ENCODE measurements at places on chromosomes 13 and 19.

- DNase-seq: no peak
Measured at GRCh38 chr13:104750377-104750776, 1684.2 kb upstream of the SLC10A2 start.

DNA sequence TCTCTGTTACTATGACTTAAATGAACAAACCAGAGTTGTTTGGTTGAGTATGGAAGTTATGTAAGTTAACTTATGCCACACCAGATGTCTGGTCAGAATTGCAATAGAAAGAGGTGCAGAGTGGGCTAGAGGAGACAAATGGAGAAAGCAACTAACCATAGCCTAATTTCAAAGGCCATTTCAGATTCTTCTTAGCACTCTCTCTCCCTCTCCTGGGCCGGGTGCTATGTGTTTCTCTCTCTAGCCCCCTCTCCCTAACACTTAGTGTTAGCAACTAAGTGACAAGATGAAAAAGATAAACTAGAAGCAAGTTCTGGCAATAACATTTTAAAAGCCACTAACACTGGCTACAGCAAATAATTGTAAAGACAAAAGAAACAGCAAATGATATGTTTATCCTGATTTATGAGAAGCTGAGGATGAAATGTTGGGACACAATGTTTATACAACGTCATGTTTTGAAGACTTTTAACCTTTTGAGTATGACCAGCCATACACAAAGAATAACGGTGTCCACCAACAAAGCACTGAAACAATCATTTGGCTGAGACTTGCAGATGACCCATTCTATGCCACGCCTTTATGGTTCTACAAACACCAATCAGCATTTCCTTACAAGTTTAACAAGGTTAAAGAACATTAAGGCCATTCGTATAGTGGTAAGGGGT, 18.6 kb downstream of the SERPINE3 start:
- no peak for DNase-seq

DNA sequence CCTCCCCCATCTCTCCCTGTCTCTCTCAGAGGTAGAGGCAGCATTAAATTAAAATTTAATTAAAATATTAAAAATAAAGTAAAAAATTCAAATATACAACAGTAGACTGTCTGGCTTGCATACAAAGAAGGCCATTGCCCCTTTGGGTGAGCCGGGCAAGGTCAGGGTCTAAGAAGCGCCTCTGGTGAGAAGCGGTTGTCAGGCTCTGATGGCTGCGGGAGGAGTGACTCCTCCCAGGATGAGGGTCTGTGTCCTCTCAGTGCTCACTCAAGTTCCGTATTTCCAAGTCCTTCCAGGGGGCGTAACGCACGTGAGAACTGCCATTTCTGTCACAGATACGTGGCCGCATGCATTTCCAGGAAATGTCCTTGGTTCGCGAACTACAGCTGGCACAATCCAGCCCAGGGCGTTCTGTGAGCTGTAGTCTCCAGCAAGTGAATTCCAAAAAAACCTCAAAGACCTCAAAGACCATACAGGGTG, 737 bp upstream of the ZNF181 start:
- no peak for DNase-seq

DNA sequence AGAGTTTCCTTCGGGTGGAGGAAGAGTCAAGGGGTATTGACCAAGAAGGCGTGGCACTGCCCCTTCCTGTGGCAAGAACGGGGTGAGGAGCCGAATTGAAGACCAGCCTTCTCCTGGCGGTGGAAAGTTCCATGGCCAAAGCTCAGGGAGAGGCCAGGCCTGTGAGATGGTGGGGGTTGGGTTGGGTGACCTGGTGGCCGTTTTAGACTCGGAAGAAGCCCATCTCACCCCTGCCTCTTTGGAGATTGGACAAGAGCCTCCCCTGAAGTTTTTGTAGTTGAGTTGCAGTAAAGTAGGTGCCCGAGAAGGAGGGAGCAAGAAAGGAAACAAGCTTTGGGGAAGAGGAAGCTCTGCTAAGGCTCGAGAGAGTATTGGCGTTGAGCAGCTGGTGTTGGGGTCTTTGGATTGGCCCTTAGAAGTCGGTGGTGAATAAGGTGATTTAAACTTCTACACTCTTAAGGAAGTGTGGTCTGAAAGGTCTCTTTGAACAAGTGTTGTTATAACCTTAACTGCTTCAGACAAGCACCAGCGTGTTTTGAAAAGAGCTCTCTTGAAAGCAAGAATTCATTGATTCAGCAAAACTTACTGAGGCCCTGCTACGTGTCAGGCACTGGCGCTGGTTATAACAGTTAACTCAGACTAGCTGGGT, 964 bp downstream of the SPINT2 start:
- DNase-seq: no peak

DNA sequence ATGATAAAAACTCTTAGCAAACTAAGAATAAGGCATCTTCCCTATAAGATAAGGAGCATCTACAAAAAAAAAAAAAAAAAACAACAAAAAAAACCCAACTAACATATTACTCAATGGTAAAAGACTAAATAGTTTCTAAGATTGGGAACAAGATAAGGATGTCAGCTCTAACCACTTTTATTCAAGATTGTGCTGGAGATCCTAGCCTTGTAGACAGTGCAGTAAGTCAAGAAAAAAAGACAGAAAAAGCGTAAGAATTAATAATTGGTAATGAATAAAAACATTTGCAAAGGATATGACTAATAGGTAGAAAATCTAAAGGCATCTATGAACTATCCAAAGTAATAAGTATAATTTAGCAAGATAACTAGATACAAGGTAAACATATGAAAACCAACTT, 33.0 kb downstream of the ZIC2 start:
- no peak for DNase-seq

DNA sequence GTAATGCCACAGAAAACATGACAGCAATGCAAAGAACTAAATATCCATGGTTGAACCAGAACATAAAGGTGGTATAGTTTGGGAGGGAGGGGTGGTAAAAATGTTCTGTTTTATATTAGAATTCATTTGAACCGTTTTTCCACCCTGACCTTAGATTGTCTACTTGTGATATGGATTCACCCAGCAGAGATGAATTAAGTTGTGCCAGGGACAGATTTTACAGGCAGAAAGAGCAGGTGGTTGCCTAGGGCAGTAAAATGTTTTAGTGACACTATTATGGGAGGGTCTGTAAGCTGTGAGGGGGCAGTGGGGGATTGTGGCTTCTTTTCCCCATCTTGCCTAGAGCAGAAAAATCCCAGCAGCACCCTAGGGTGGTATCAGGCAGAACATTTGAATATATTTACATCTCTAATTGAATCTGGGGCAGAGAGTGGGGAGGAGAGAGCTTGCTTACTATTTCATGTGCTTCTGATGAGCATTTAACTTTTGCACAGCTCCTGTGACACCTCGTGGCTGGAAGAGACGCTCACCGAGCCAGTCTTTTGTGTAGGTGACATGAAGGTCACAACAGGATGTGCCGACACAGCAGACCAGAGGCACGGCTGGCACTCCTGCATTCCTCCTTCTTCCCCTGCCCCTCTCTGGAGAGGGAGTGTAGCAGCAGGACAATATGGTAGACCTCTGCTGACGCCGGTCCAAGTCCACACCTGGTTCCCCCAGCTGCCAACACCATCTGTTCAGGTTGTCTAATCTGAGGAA, 452.3 kb downstream of the IRS2 start:
- no peak for DNase-seq

GRCh38 chr13:27161980-27162379, 9.6 kb downstream of the USP12 start:
- DNase-seq: no peak

DNA sequence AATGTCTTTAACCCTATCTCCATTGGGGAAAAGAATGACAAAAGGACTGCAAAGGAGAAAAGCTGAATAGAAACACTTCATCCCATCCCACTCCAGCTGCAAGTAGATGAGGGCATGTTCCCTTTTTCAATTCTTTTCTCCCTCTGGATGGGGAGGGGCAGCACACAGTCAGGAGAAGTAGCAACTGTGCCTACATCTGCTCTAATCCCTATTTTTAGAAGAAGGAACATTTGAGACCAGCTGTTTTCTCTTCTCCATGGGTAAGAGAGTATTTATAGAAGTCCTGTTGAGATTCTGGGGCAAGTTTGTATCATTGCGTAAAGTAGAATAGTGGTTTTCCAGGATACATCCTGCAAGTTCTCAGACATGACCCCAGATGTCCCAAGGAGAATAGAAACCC, 9.3 kb upstream of the GTF3A start:
- no peak for DNase-seq

DNA sequence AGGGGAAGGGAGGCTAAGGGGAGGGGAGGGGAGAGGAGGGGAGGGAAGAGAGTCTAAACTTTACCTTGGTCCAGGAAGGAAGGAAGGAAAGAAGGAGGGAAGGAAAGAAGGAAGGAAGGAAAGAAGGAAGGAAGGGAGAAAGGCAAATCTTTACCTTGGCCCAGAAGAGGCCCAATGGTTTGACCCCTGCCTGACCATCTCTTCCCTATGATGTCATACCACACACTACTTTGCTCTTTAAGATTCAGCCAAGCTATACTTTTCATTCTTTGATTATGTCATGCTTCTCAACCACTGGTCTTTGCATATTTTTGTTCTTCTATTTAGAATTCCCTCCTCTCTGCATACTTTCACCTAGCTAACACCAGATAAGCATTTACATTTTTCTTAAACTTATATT, 1077.5 kb downstream of the PCDH9 start:
- DNase-seq: no peak

- DNase-seq: no peak
Measured at GRCh38 chr19:57273014-57273413, 7.3 kb upstream of the ZNF460 start.

- DNase-seq: no peak
Measured at GRCh38 chr19:6887316-6887715, at the start of gene ADGRE1. Gene ADGRE1, plus strand, starts transcription at chr19:6887579. Its CDS starts 30 bp downstream, at chr19:6887609.

DNA sequence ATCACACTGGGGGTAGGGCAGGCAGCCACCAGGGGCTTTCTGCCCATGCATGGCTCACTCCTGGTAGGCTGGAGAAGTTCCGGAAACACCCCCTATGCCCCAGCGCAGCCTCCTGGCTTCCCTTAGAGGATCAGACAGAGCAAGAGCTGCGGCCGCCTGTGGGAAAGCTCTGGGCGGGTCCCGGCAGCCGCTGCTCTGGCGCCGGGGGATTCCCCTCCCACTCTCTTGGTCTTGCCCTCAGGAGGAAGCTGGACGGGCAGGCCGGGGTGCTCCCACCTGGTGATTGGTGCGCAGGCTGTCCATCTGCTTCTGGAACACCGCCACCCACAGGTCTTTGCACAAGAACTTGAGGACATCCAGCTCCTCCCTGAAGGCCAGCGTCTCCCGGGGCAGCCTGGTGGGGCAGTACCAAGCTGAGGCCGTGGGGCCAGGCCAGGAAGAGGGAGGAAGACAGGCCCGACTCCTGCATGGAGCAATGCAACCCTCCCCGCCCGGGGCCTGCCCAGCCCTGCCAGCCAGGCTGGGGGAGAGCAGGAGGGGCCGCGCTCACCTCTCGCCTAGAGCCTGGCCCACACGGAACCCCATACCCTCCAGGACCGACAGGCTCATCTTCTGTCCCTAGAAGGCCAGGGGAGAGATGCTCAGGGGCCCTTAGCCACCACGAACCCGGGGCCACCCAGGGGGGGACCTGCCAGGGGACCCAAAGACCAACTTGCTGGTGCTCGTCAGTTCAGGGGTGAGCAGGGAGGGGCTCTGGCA, 4.0 kb upstream of the NKPD1 start:
- no peak for DNase-seq

- no peak for DNase-seq
Measured at GRCh38 chr19:55493645-55494171, 5.5 kb downstream of the SSC5D start.

GRCh38 chr19:10920781-10921180, 7.7 kb downstream of the YIPF2 start:
- DNase-seq: no peak

DNA sequence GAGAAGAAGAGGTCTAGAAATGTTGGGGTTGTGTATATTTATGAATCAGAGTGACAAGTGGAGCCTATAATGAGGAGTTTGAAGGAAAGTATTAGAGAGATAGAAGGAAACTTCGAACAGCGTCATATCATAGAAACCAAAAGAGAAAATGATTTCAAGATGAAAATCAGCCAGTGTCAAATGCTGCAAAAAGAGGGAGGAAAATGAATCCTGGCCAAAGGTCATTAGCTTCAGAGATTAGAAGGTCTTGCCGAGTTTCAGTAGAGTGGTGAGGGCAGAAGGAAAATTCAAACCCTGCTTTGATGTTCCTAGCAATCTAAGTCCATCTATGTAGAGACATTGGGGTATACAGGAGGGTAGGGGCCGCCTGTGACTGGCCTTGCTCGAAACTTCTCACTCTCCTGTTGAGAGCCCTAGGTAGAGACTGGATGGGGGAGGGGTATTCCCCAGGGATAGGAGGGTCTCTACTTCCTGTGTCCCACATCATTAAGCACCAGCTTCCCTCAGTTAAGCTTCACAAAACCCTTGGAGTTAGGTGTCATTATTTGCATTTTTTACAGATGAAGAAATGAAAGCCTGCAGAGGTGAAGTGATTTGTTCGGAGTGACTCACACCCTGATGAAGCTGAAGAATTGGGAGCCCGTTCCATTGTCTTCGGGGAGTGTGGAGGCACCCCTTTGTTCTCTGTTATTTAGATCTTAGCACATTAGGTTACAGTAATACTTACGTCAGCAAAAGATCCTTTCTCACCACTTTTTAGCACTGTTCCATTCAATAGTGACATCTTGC, 62.8 kb downstream of the FGF9 start:
- no peak for DNase-seq

DNA sequence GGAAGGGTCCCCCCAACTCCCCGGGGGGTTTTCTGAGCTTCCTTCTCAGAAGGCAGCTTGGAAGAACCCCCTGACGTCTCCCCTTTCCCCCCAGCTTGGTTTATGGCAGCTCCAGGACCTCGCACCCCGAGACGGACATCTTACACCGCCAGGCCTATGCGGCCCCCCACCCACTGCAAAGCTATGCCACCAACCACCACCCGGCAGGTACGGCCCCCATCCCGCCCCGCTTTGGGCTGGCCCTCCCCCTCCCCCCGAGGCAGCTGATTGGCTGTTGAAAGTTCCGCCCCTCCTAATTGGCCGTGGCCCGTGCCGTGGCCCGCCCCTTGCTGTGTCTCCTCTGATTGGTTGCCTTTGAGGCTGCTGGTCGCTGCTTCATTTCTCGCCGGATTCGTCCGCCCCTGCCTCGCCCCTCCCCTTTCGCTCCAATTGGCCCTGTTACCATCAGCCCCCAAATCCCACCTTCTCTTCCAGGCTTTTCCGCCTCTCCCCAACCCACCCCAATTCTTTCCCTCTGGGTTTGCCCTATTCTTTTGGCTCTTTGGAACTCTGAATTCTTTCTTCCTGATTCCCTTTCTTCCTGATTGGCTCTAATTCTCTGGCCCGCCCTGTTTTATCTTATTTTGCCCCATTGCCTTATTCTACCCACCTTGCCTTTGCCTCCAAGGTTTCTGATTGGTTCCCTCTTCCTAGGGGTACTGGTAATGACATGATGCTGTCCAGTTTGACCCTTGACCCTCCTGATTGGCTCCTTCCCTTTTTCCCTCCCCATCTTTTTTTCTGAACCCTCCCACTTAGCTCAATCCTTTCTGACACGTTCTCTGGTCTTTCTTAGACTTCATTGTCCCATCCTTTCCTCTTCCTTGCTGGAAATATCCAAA, 2.5 kb downstream of the PRR12 start:
- peak; percentile 78 for DNase-seq
